Right lung (tissue), 10 donors: ENCODE measurements at places on chromosomes 2 and 18. TPM values are rescaled to one million over a fixed set of nuclear protein-coding genes. Genes with fewer than 3 reads are reported as not detected.

CELF4 gene
- polyA plus RNA-seq = 7.1 TPM

MYL1 gene
- polyA plus RNA-seq = 3.5 TPM

CCDC148 gene
- 5.3 TPM for polyA plus RNA-seq

SOX11 gene
- polyA plus RNA-seq = 41.6 TPM

CPLX4 gene
- polyA plus RNA-seq = not detected

PRADC1 gene
- polyA plus RNA-seq = 11.8 TPM

HES6 gene
- 3.9 TPM for polyA plus RNA-seq

TTLL4 gene
- 40.4 TPM for polyA plus RNA-seq

CFAP53 gene
- polyA plus RNA-seq = 7.0 TPM

SERPINB10 gene
- polyA plus RNA-seq = 0.31 TPM

MPV17 gene
- 91.1 TPM for polyA plus RNA-seq

GAD1 gene
- 1.1 TPM for polyA plus RNA-seq

IL1RN gene
- polyA plus RNA-seq = 0.43 TPM

ABCA12 gene
- polyA plus RNA-seq = 0.26 TPM

EML4 gene
- 88.0 TPM for polyA plus RNA-seq

BCL2L11 gene
- 28.3 TPM for polyA plus RNA-seq

FEV gene
- not detected for polyA plus RNA-seq

ALPG gene
- not detected for polyA plus RNA-seq

ABI2 gene
- polyA plus RNA-seq = 78.9 TPM

BOLL gene
- polyA plus RNA-seq = not detected

TWIST2 gene
- polyA plus RNA-seq = 6.7 TPM

FBXO15 gene
- 3.8 TPM for polyA plus RNA-seq

KLF11 gene
- polyA plus RNA-seq = 17.7 TPM

ST6GAL2 gene
- 3.3 TPM for polyA plus RNA-seq

ITGA4 gene
- 14.3 TPM for polyA plus RNA-seq

LRRTM1 gene
- 2.5 TPM for polyA plus RNA-seq

NT5DC4 gene
- polyA plus RNA-seq = 0.13 TPM

PLEKHH2 gene
- 288 TPM for polyA plus RNA-seq

TET3 gene
- polyA plus RNA-seq = 22.9 TPM

IFIH1 gene
- 14.2 TPM for polyA plus RNA-seq

KIF5C gene
- polyA plus RNA-seq = 20.1 TPM

FSHR gene
- not detected for polyA plus RNA-seq

POU3F3 gene
- not detected for polyA plus RNA-seq

MRO gene
- polyA plus RNA-seq = 0.38 TPM

CNDP1 gene
- 0.48 TPM for polyA plus RNA-seq

ACADL gene
- polyA plus RNA-seq = 18.1 TPM

SERPINB13 gene
- not detected for polyA plus RNA-seq

KDSR gene
- 40.6 TPM for polyA plus RNA-seq

DHRS9 gene
- polyA plus RNA-seq = 0.97 TPM

HOXD1 gene
- polyA plus RNA-seq = 1.4 TPM

ALK gene
- 0.04 TPM for polyA plus RNA-seq

GPR55 gene
- 0.20 TPM for polyA plus RNA-seq
